ENCODE measurements at places on chromosomes 3 and 15.
A peak's percentile ranks its signal among the peaks of the same experiment; 100 is the strongest.

- DNase-seq = no peak
These were observed 19.5 kb upstream of the LAMP3 start for GRCh38 chr3:183182073-183182472.

DNA sequence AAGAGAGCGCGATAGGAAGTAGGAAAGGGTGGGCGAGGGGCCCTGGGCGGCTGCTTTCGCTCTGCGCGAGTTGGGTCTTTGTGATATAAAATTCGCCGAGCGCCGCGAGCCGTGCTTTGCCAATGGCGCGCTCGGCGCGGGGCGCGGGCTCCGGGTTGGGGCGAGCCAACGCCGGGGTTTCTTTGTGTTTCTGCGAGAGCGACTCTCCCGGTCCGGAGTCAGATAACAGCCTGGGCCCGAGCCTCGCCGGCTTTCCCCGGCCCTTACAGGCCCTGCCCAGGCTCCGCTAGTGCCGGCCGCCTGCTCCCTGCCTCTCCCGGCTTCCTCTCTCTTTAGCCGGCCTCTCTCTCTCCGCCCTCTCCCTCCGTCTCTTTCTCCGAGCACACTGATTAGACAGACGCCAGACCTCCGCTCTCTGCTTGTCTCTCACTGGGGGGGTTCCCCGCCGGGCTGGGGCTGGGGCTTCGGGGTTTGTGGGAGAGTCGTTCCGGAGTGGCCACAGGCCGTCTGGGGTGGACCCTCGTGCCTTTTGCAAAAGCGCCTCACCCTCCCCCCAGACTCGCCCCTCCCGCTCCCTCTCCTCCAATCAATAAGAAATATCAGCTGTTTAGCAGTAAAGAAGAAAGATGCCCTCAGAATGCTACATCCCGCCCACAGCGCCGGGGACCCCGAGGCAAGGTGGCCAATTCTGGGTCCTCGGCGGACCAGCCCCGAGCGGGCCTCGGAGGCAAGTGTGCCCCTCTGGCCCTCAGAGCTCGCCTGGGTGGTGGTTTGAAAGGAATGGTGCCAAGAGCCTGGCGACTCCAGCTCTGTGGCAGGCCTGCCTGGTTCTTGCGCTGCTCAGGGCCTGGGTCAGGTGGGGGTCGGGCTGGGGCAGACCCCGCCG is 2.9 kb downstream of the NR2F2 start:
- DNase-seq = peak; percentile 78

GRCh38 chr3:189270248-189270832 is 98.6 kb downstream of the TPRG1 start:
- peak; percentile 68 for DNase-seq

- DNase-seq = no peak
These were observed 27.8 kb downstream of the RBPMS2 start for GRCh38 chr15:64747578-64747977.

All from NCI-H1417 (cell line).